Stimulated activated CD8-positive, alpha-beta memory T cell treated with anti-CD3 and anti-CD28 coated beads, Interleukin-15, amount 100 ng/mL, for 1 hour (primary cell): ENCODE measurements at places on chromosomes 7 and 10.

GRCh38 chr10:8058274-8059111, 4.0 kb downstream of the GATA3 start:
- no peak for DNase-seq

- DNase-seq: no peak
Observed at GRCh38 chr7:127922656-127923055, 108.6 kb downstream of the LRRC4 start.

- no peak for DNase-seq
Observed at GRCh38 chr10:133013463-133013862, 71.1 kb upstream of the CFAP46 start.

GRCh38 chr7:129664029-129665012, 52.8 kb downstream of the NRF1 start:
- no peak for DNase-seq

DNA sequence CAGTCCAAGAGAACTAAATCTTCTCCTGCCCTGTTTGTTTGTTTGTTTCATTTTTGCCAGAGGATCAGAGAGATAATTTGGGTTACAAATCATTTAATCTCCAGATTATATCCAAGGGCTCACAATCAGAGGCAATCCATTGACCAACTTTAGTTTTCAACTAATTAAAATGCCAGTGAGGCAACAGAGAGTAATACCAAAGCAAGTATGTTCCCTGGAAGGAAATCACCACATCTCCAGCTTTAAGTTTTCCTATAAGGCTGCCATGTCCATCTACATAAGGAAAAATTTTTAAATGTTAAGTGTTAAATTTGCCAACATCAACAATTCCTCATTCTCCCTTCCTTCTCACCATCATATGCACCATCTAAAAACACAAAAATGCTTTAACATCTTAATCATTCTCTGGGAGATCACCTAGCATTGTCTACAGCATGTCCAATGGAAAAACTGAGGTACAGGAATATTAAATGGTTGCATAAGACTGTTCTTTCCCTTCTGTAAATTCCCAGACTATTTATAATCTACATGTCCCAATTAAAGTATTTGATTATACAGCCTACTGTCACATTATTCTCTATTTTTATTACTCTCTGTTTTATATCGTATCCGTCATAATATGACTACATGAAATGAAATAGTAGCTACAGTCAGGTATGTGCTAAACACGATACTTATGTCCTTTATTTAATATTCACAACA, 14.1 kb downstream of the USP54 start:
- no peak for DNase-seq

GRCh38 chr10:7967035-7967434, 87.5 kb upstream of the GATA3 start:
- DNase-seq: no peak
